ENCODE measurements at places on chromosomes 7 and 10. TPM values are rescaled to one million over a fixed set of nuclear protein-coding genes. Genes with fewer than 3 reads are reported as not detected.

DNA sequence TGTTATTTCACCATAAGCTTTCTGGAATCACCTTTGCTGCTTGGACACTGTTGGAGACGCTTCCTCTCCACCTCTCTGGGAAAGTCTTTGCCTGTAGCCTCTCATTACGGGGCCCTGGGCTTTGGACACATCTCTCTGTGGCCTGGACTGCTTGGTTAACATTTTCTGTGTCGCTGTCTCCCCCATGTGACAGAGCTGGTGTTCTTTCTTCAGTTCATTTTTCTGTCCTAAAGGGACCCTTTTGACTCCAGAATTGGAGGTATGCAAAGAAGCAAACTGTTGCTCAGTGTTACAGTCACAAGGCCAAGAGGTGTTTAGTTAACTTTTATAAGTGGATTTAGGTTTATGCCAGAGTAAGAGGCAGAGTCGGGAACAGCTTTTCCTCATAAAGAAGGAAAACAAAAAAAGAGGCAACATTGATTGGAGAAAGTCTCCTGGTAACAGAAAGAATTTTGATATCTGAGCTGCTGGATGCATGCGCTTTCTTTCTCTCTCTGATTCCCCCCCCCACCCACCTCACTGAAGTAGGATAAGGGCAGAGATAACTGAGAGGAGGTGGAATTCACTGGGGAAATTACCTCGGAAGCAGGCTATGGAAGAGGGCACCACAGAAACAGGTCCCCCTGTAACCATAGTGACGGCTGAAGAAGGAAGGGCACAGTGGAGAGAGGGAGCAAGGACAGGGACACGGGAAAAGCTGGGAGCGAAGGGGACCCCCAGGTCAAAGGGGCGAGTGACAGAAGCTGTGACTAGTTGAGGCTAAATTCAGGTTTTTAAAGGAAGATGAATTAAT, 57.8 kb downstream of the LGI1 start:
- DNase-seq = no peak

DNA sequence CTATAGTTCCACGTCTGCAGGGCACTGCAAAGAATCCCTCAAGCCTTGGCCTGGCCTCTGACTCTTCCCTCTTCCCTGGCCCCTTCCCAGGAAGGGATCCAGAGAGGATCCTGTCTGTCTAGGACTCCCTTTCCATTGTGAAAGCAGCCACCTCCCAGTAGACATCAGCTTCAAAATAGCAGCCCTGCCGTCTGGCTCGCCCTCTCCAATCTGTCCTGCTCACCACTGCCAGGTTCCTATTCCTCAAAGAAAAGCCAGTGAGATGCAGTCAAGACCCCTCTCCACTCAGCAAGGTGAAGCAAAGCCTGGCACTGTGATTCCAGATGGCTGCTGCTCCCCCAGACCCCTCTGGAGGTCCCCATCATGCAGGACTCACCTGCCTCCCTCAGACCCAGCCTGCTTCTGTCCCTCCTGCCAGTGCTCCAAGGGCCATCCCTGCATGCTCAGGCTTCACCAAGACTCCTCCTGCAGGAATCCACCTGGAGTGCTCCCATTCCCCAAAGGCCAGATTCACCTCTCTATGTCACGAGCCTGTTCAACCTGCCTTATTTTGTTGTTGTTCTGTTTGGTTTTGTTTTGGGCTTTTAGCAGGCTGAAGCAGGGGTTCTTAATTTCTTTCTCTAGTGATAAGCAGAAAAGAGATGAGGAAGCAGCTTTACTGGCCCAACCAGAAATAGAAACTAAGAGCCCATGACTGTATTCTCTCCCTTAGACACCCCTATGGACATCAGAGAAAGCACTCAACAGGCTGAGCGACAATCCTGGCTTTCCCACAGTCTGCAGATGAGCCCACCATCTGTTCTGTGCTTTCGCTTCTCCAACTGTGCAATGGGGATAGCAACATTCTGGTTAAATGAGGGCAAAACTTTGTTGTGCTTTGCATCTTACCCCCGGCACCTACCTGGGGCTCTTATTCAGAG, 305.1 kb downstream of the GRID1 start:
- DNase-seq = no peak

GRCh38 chr10:44069573-44069972, 315.3 kb downstream of the CXCL12 start:
- no peak for DNase-seq

DNA sequence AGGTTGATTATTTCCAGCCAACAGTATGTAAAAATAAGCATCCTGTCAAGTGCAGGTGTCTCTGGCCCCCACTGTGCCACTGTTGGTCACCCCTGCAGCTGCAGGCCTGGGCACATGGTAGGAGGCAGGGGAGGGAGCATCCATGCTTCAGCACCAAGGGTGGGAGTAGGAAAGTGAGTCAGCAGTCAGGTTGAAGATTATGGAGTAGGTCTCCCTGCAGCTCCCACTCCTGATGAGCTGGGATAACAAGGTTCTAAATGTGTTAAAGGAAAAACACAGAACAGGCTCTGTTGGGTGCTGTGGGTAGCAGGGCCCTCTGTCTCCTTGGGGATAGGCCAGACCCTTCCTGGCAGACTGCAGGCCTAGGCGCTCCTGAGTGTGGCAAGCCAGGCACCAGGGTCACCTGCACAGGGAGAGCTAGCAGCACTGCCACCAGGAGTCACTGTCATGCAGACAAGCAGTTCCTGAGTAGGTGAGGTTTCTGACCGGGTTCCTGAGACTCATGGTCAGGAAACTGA, 59.3 kb downstream of the NUDCD3 start:
- peak; percentile 21 for DNase-seq

DNA sequence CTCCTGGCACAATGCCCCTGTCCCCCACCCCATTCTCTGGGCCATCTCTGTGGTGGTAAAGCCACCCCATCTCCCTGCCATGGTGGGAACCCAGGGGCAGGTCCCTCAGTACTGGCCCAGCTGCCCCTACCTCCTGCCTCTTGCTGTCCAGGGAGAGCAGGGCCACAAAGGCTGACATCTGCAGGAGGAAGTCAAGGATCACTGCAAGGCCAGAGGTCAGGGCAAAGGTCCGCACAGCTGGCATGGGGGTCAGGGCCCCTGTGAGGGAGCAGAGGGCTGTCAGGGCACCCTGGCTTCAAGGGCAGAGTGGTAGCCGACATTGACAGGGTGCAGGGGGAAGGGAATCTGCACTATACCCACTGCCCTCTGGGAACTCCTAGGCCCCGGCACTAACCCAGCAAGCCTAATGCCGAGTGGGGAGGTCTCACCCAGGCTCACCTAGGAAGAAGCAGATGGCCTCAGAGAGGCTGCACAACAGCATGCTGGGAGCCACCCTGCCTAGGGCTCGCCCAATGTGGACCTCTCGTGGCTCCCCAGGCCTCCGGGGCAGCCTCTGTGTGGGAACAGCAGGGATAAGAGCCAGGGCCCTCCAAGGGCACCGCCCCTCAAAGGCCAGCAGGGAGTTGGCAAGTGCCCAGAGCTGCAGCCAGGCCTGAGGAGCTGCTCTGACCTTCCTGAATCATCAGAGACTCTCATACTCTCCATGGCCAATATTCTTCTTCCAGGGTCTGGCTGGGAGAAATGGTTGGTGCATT, 7.7 kb downstream of the NPC1L1 start:
- no peak for DNase-seq

DNA sequence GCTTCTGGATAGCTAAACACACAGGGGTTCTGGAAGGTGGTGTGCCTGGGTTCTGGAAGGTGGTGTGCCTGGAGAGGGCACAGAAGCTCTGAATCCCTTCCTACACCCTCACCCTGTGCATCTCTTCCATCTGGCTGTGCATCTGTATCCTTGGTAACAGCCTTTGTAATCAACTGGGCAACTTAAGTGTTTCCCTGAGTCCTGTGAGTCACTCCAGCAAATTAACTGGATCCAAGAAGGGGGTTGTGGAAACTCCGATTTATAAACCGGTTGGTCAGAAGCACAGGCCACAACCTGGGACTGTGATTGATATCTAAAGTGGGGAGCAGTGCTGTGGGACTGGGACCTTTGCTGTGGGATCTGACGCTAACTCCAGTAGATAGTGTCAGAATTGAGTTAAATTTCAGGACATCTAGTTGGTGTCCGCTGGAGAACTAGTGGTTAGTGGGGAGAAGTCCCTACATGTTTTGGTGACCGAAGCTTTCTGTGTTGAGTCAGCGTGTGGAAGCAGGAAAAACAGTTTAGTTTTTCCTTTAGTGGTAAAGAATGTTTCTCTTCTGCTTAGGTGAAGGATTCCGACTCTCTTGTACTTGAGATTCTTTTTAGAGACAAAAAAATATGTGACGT, 228.1 kb downstream of the BMPER start:
- DNase-seq = no peak

GRCh38 chr7:156903232-156903909, 10.4 kb upstream of the LMBR1 start:
- no peak for DNase-seq

DNA sequence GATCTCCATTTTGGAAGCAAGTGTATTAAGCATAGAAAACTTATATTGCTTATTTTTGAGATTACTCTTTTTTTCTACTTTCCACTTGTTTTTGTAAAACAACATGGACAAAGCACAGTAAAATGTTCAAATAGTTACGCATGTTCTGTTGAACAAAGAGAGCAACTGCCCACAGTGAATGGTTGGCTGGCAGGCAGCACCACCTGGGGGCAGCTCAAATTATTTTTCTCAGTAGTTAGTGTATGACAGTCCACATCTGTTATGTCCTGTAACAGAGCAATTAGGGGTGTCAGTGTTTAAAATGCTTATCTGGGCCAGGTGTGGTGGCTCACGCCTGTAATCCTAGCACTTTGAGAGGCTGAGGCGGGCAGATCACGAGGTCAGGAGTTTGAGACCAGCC, 46.1 kb upstream of the CACUL1 start:
- peak; percentile 35 for DNase-seq

GRCh38 chr7:45143616-45144015, 14.0 kb upstream of the RAMP3 start:
- DNase-seq = no peak

- DNase-seq = no peak
Observed at GRCh38 chr7:101618207-101618839, 10.8 kb downstream of the MYL10 start.

GRCh38 chr10:47256751-47257336, 43.2 kb upstream of the GDF10 start:
- peak; percentile 1 for DNase-seq

GRCh38 chr7:107125475-107125874, 43.3 kb upstream of the HBP1 start:
- DNase-seq = no peak

DNA sequence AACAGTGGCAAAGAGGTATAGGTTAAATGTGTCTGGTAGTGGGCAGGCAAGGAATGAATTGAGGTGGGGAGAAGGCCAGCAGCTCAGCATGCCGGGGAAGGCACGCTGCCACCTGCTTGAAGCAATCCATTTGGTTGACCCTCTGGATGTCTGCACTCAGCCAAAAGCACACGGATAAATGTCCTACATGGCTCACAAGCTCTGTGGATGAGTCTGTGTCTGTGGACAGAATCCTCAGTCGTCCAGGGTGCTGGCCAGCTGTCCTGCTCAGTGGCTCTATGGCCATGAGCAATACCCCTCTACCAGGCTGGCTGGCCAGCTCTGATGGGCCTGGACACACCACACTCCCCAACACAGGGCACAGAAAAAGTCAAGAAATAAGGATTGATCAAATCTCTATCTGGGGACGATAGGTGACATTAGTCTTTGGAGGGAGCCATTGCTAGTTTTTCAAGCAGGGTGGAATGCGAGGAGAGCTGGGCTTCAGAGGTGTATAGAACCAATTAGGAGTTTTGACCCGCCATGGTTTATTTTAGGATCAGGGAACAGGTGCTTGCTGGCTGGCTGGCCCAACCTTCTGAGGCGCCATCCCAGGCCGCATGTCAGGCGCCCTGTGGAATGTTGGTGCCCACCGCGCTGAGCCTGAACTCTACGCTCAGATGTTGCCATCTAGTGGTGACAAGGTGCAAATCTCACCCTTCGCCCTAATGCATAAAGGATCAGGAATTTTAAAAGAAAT, 493.4 kb downstream of the TNS3 start:
- DNase-seq = peak; percentile 27

GRCh38 chr7:102305414-102306268, 19.0 kb downstream of the SH2B2 start:
- DNase-seq = peak; percentile 44

DNA sequence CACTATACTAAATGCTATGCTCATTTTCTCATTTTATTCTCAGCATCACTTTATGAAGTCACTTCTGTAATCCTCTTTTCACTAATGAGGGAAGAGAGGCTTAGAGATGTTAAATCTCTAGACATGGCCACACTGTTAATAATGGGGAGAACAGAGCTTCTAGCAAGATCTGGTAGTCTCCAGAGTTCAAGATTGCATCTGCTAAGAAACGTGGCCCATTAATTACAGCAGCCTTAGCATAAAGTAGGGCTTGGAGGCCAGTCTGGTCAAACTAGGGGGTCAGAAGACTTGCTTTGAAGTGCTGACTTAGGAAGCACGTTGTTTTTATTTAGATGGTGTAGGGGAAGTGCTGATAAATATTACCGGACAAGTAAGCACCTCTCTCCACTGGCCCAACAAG, 29.3 kb downstream of the ARL4A start:
- DNase-seq = no peak

- no peak for DNase-seq
Observed at GRCh38 chr10:92413519-92413918, 122.6 kb downstream of the MARCHF5 start.

DNA sequence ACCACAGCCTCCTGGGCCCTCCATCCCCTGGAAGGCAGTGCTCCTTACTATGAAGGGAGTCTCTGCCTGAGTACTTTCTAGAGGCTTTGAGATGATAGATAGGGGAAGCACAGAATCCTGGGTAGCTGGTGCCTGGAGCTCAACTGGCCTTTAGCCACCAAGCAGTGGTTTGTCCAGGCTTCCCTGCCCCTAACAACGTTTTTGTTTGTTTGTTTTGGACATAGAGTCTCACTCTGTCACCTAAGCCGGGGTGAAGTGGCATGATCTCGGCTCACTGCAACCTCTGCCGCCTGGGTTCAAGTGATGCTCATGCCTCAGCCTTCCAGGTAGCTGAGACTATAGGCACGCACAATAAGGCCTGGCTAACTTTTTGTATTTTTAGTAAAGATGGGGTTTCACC, 289.4 kb downstream of the PLXNA4 start:
- no peak for DNase-seq

DNA sequence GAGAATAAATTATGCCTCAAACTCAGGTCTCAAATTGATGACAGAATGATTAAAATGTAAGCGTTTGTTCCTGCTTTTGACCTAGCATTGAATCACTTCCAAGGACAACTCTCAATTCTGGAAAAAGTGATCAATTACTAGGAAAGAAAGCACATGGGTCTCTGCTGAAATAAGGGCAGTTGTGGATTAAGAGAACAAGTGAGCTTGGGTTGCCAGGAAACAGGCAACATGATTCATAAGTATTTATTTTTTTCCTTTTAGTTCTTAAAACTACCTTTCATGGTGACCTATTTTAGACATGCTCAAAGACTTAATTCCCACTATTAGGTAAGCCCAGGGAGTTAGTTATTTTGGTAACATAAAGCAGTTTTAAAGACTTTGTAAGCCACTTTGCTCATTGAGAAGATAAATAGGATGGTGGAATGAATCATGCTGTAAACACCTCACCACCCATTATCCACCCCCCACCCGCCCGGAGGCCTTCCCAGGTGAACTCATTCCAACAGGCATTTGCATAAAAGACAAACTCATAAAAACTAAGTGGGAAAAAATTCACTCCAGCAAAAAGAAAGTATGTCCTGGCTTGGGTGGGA, 728.3 kb downstream of the SORCS1 start:
- DNase-seq = no peak

- DNase-seq = no peak
Observed at GRCh38 chr10:34612446-34612845, 202.7 kb downstream of the PARD3 start.

The LIPF gene
- not detected for total RNA-seq

The CTTNBP2 gene
- 4.1 TPM for total RNA-seq

The PAX2 gene
- not detected for total RNA-seq

The SGCE gene
- total RNA-seq = 62.1 TPM

The CYP2C19 gene
- total RNA-seq = 7.8 TPM

The GPR15LG gene
- total RNA-seq = 270 TPM

The SPDYE11 gene
- total RNA-seq = not detected

The ITPRID1 gene
- total RNA-seq = 3.0 TPM
